D341Med (cell line): ENCODE measurements at places on chromosomes 2 and 18.

DNA sequence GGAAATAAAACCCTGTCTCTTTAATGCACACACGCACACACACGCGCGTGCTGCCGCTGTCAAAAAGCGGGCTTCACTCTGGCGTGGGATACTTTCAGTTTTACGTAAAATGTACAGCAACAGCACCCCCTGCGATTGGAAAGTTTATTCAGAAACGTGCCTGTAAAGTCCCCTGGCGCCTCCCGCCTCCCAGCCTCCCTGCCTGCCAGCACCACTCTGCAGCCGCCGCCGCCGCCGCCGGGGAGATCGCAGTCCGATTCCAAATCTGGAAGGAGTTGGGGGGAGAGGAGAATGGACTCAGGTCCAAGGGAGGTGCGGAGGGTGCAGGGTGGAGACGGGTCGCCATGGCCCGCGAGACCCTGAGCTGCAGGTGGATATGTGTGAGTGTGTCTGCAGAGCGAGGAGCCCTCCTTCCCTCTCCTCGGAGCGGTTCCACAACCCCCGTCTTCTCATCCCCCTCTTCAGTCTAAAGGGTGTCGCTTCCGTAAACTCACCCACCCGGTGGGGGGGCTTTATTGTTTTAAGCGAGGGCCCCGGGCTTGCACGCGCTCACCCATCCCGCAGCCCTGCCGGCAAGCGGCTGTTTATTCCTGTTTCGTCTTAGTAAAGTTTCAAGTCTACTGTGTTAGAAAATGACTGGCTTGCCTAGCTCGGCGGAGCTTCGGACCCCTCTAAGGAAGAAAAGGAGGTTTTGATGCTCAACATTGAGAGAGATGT is 1.8 kb upstream of the BCL11A start:
- DNase-seq: peak; percentile 76

DNA sequence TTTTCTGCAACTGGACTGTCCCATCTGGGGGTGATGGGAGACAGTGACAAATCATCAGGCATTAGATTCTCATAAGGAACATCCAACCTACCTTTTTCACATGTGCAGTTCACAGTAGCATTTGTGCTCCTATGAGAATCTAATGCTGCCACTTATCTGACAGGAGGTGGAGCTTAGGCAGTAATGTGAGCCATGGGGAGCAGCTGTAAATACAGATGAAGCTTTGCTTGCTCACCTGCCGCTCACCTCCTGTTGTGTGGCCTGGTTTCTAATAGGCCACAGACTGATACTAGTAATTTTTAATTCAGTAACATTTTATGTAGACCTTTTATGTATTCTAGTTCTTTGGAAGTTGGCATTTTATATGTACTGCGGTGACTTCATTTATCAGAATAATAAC is 180.1 kb upstream of the SPOPL start:
- DNase-seq: no peak

DNA sequence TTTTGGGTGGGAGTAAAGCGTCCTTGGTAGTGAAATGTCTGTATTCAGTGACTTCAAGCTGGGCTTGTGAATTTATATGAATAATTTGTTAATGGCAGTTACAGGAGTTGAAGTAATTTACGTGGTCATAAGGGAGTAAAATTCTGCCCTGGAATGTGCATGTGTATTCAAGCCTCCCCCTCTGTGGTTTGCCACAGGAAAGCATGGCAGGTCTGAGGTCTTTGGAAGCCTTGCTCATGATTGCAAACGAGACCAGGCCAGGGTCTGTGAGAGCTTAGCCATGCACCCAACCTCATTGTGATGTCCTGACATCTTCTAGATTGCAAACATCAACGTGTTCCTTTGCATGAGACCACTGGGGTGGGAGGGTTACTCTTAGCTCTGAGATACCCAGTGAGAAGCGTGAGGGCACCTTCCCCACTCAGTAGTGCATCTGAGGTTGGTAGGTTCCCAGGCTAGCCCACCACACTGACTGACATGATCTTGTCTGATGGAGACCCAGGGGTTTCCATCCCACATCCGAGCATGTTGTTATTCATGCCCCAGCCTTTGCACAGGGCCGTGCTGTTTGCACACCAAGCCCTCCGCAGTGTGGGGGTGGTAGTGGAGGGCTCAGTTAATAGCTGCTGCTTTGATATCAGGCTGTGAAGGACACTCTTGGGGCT is 216.5 kb downstream of the KLHL29 start:
- DNase-seq: no peak

- no peak for DNase-seq
These were observed 484.8 kb upstream of the CNTNAP5 start for GRCh38 chr2:123540291-123540690.

GRCh38 chr18:42113529-42114191 is 158.6 kb downstream of the PIK3C3 start:
- DNase-seq: no peak

DNA sequence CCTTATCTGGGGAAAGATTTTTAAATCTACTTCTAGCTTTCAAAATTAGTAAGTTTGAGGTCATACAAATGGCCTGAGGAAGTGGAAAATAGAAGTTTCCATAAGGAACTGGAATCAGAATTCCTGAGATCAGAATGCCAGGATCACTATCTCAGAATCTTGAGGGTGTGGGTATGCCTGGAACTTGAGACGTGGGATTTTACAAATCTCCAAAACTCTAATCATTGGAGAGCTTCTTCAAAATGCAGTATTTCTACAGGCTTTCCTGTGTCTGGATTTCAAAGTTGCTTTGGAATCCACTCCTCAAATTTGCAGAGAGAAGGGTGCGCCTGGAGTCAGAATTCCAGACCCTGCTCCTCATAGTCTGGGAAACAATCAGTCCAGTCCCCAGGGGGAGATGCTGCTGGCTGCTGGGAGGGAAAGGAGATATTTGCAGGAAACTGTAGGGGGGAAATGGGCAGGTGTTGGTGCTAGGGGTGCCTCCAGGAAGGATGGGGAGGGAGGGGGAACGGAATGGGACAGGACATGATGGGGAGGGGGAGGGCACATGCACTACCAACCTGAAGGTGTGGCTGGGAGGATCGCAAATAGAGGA is 31.0 kb upstream of the CATIP start:
- no peak for DNase-seq

GRCh38 chr2:127542231-127542630 is 6.7 kb downstream of the MYO7B start:
- DNase-seq: no peak

GRCh38 chr2:102058293-102058833 is 66.6 kb downstream of the IL1R2 start:
- no peak for DNase-seq

DNA sequence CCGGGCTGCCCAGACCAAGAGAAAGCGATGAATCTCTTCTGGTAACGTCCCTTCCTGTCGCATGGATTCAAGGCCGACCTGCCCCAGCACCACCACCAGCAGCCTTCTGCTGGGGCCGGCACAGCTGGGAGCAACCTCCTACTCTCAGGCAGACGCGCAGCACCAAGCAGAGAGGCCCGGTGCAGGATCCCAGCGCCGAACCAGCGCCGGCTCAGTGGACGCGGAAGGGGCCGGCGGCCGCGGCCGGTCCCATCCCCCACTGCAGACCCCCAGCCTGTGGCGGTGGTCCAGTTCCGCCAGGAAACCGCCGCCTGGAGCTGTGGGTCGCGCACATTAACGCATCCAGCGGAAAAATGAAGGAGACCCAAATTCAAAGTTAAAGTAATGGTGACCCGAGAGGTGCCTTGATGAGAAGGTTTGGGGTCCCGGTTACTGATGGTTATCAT is 525 bp upstream of the MAL start:
- DNase-seq: no peak

DNA sequence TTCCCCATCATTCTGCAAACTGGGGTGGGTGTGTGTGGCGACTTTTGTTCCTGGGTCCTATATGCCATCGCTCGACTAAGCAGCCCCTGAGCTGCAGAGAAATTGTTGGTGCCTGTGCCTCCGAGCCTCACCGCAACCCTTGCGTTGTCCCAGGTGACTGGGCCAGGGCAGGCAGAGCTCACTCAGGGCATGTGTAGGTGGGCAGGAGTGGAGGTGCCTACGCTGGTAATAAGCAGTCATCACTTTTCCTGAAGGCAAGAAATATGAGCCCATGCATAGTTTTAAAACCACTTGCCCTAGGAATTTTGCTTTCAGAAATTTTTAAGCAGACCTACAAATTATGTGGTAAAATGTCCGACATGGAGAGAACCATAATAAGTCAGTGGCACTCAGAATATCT is 197.8 kb downstream of the SMAD7 start:
- DNase-seq: no peak

DNA sequence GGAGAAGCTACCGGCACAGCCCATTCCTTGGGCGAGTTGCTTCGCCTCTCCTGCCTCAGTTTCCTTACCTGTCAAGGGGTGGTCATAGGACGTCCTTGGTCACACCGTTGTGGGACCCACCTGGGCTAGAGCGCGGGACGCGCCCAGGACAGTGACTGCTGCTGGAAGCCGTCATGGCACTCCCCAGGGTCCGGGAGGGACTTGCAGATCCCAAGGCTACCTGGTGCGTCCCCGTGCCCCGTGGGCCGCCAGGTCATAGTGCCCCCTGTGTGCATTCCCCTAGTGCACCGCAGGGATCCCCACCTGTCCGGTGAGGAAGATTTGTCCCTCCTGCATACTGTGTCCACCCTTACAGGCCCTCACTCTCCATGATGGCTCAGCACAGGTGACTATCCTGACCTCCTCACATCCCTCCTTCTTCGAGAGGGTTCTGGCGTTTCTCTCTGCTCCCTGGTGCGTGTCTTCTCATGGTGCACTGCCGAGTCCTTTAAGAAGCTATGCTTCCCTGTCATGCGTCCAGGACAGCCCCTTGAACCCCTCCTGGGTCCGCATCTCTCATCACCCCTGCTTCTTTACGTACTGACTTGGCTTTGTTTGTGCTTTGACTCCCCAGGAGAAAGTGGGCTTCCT is 886 bp upstream of the STK25 start:
- DNase-seq: no peak

GRCh38 chr2:203798296-203799087 is 69.1 kb upstream of the CTLA4 start:
- no peak for DNase-seq

DNA sequence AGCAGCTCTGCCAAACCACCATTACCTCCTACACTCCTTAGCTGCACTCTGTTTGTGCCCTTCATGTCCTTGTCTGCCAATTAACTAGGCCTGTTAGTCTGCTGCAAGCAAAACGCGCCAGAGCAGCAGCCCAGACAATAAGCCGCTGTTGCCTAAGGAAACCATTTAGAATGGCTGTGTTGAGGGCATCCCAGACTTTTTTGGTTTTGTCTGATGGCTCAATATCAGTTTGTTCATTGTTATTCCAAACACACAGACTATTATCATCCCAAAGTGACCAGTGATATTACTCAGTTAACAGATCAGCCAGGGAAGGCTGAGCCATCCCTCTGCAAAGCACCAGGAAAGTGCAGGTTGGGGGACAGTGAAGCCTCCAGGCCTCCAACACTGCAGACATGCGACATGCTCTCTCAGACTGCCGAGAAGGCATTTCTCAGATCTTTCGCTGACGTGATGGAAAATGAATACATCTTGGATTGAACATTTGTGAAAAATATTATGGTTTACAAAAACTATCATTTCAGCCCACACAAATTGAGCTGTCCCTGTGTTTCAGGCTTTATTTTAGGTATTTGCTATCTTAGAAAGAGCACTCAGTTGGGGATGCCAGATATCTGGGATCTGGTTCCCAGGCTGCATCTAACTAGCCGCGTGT is 182.0 kb upstream of the HNRNPA3 start:
- no peak for DNase-seq

- DNase-seq: peak; percentile 76
These were observed 29.6 kb downstream of the MCEE start for GRCh38 chr2:71100195-71100964.

GRCh38 chr18:38923540-38923939 is 1357.9 kb upstream of the CELF4 start:
- no peak for DNase-seq

DNA sequence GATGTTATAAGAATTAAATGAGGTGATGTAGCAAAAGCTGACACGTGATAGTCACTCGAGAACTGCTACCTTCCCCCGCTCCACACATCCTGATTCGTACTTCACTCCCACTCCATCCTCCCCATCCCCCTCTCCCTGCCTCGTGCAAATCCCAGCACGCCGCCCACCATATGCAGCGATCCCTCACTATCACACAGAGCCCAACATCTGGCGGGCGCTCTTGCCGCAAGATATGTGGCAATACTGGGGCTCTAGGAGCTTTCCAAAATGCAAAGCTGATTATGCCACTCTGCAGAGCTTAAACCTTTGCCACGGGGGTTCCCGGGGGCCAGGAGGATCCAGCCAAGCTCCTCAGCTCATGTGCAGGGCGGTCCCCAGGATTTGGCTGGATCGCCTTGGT is 37.4 kb downstream of the DNMT3A start:
- peak; percentile 68 for DNase-seq

GRCh38 chr18:4823091-4823490 is 368.0 kb upstream of the DLGAP1 start:
- no peak for DNase-seq

DNA sequence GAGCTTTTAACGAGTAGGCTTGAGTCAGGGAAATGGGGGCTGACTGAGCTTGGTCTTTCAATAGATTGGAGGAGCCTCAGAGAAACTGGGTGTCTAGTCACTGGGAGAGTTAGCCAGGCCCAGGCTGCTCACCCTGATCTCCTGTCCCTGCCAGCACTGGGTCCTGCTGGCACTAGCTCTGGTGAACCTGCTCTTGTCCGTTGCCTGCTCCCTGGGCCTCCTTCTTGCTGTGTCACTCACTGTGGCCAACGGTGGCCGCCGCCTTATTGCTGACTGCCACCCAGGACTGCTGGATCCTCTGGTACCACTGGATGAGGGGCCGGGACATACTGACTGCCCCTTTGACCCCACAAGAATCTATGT is 720 bp downstream of the KRTCAP3 start:
- no peak for DNase-seq

GRCh38 chr2:220930271-220931076 is 641.6 kb downstream of the EPHA4 start:
- no peak for DNase-seq

DNA sequence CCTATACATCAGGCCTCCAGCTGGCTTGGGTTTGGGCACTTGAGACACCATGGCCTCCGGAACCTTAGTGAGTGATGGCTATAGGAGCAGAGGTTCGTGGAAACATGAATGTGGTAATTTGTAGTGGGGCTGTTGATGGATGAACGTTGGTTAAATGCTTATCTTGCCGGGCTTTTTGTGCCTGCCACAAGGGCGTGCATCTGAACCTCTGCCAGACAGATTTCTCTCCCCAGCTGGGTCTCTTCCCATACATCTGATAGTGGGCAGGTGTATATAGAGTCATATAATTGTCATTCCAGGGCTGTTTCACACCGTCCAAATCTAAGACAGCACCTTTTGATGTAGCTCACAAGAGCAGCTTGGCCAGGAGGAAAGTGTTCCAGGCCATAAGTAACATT is 14.7 kb downstream of the LAMA3 start:
- no peak for DNase-seq

GRCh38 chr2:61493523-61493942 is 22.6 kb upstream of the USP34 start:
- no peak for DNase-seq

DNA sequence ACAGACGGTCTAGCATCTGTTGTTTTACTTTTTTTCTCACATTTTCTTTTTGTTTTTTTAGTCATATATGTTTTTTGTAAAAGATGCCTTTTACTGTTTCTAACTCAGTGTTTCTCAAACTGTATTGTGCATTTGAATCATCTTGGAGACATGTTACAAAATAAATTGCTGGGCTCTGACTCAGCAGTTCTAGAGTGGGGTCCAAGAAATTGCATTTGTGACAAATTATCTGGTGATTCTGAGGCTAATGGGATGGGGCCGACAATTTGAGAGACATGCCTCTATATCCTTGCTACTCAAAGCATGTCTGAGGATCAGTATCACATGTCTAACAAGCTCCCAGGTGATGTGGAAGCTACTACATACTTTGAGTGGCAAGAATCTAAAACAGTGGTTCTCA is 478.8 kb downstream of the PLCL1 start:
- DNase-seq: no peak

GRCh38 chr18:41693008-41693407 is 262.0 kb upstream of the PIK3C3 start:
- no peak for DNase-seq
